ENCODE measurements at places on chromosomes 12 and 14.
A peak's percentile ranks its signal among the peaks of the same experiment; 100 is the strongest.

DNA sequence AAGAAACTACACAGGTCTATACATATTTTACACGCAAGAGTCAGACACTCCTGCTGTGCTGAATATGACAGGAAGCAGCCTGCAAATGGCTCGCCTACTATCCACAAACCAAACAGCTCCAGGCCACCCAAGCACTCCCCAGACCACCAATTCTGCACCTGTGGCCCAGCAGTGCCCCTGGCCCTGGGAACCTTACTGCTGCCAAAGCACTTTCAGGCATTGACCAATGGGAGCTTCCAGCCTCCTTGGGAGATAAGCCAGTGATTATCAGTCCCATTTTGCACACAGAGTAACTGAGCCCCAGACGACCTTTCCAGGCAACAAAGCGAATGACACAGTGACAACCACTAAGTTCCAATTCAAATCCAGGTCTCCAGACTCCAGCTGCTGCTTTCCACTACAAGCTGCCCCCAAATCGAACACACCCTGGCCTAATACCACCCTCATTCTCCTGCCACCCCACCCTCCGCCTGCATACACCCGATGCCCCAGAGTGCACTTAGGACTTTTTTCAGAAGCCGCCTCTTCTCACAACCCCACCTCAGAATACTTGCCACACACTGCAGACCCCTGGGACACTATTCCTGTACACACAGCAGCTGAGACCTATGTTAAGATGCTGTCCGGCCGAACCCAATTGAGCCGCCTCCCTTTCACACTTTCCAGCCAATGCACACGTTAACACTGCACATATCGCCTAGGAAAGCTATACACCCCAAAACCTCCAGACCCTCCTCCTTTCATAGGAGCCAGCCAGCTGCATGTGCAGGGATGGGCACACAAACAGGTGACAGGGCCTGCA, 126.1 kb upstream of the PRMT8 start:
- DNase-seq: no peak

GRCh38 chr12:52477651-52478050, 4.0 kb upstream of the KRT6C start:
- DNase-seq: no peak

DNA sequence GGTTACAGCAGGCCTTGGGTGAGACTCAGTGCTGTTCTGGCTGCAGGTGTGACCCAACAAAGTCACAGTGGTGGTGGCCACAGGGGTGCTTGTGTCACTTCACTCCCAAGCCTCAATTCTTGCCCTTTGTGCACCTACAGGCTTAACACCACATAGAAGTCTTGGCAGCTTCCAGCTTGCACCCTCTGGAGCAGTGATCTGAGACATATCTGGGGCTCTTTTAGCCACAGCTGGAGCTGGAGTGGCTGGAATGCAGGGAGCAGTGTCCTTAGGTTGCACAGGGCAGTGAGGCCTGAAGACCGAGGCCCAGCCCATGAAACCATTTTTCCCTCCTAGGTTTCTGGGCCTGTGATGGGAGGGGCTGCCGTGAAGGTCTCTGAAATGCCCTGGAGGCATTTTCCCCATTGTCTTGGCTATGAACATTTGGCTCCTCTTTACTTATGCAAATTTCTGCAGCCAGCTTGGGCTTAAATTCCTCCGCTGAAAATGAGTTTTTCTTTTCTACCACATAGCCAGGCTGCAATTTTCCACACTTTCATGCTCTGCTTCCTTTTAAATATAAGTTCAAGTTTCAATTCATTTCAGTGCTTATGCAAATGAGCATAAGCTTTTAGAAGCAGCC, 37.7 kb downstream of the ADAM21 start:
- no peak for DNase-seq

DNA sequence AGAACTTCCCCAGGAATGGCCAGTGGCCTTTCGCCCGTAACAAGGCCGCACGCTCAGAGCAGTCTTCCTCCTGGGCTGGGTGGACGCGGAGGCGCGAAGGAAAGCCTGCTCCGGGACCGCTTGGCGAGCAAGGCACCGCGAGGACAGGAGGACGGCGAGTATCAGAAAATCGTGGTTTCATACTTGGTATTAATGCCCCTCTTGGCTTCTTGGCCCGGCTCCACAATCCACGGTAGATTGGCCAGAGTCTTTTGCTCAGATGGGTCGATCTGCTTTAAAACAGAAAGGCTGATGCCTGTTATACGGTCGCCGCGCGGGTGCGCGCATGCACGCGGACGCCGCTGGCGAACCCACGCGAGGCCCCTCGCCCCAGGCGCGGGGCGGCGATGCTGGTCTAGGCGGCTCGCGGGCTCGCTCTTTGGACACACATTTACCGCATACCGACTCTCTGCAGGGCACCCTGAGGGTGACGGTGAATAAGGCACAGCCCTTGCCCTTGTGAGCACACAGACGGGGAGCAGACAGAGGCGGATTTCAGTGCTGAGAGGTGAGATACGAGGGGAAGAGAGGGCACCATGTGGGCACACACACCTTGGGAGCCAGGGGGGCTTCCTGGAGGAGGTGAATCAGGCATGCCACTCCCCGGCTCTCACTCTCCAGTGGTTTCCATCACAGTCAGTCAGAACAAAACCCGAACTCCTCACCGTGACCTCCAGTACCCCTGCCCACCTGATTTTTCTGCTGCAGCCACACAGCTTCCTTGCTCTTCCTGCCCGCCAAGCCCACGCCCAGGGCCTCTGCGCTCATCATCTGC, 100.7 kb downstream of the APAF1 start:
- no peak for DNase-seq

DNA sequence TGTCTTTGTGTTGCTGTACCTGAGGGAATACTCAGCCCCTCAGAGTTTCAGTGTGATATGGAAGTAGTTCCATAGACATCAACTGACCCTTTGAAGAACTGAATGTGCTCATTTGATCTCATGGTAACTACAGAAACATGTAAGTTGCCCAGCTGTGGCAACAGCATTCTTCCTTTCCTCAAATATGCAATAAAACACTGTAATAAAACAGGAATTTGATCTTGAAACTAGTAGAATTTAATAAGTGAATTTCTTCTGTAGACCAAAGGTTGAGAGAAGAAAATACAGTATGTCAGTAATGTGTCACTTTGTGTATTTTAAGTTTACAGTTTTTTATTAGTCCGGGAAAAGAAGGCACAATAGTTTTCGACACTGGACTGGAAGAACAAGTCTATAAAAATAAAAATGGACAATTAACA, 31.9 kb downstream of the KCTD10 start:
- no peak for DNase-seq

DNA sequence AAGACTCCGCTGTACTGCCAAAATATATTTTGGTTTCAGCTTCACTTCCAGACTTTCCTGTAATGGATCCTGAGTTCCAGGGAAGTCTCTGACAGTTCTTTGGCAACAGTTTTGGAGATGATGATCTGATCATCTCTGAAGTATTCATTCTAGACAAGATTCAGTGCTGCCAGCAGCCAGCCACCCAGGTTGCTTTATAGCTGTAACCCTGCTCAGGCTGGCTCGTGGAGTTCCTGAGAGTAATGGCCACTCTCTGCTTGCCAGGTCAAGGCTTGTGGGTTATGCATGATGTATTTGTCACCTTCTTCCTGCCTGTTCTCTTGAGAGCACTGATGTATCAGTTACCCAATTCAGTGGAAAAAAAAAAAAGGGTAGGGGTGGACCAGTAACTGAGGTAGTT, 124.3 kb downstream of the PPHLN1 start:
- DNase-seq: no peak

DNA sequence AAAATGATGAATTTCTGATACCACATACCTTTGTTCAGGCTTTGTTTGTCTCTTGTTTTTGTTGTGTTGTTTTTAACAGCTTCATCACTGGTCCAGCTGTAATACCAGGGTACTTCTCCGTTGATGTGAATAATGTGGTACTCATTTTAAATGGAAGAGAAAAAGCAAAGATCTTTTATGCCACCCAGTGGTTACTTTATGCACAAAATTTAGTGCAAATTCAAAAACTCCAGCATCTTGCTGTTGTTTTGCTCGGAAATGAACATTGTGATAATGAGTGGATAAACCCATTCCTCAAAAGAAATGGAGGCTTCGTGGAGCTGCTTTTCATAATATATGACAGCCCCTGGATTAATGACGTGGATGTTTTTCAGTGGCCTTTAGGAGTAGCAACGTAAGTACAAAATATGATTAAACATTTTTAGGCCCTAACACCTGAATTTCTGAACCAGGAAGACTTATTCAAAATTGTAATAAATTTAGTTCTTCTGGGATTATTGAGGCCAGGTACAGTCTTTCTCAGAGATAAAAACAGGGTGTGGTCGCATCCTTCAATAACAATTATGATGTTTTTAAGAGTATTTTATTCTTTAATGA, 22.4 kb downstream of the RXYLT1 start:
- peak; percentile 33 for DNase-seq

- DNase-seq: no peak
Measured at GRCh38 chr12:113777751-113778150, 188.4 kb downstream of the RBM19 start.

DNA sequence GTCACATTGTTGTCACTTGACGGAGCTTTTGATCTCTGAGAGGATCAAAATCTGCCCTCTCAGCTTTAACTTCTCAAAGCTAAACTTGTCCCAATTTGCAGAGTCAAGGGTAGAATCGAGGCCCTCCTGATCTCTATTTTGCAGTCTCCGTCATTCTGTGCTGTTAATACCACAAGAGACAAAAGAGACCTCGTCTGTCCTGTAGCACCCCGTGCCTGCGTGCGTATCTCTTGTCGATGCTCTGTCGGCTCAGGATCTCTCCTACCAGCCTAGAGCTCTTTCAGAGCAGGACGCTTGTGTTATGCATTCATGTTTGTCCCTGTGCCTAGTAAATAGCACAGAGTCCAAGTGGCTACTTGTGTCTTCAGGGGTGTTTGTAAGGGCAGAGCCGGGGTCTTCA, 5.1 kb downstream of the EVL start:
- DNase-seq: no peak

All from NCI-H526 treated with DMSO at 0.1 percent for 48 hours (cell line).